Left kidney (tissue), 8 donors: ENCODE measurements at places on chromosomes 11 and 22. TPM values are rescaled to one million over a fixed set of nuclear protein-coding genes. Genes with fewer than 3 reads are reported as not detected.

DNA sequence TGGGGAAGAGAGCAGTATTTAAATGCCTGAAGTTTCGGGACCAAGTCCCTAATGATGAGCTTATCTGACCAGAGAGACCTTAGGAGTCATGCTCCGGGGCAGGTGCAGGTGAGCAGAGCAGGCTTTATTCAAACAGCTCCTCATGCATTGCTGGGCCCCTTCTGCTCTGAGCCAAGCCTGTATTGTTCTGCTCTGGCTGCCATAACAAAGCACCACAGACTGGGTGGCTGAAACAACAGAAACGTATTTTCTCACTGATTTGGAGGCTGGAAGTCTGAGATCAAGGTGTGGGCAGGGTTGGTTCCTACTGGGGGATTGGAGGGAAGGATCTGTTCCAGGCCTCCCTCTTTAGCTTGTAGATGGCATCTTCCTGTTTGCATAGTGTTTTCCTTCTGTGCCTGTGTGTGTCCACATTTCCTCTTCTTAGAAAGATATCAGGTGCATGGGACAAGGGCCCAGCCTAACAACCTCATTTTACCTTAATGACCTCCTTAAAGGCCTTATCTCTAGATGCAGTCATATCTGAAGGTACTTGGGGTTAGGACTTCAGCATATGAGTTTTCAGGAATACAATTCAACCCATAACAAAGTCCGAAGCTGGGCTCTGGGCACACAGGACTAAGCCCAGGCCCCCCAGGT lies 97.1 kb upstream of the PARVA start:
- no peak for DNase-seq

DNA sequence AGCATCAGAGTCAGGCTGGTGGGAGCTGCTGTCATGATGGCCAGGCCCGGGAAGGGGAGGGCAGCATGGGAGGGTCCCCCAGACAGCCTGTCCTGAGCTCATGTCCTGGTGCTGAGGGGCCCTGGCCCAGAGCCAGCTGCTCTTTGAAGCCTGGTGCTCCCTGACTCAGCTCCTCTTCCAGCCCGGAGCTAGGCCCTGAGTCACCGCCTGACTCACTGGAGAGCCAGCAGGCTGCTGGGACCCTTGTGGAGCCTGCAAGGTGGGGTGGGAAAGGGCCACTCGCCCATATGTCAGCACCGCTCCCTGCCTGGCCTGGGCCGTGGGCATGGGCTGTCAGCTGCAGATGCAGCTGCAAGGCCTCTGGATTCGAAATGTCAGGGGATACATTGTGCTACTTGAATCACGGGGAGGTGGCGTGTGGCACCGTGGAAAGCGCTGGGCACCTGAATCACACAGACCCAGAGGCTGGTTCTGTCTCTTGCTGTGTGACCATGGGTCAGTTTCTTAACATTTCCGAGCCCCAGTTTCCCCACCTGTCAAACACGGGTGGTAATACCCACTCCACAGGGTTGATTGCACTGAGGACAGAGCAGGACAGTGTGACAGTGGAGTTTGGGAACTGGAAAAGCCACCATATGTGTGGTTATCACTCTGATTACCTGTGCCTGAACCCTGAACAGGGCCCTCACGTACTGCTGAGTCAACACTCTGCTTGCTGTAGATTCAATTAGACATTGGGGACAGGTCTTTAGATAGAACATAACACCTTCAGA lies 4.4 kb downstream of the CACNA1I start:
- no peak for DNase-seq

GRCh38 chr22:35099883-35100282 lies 33.9 kb downstream of the ISX start:
- DNase-seq, result no peak

- DNase-seq, result no peak
Observed at GRCh38 chr22:50082197-50082715, 3.0 kb downstream of the MLC1 start.

- no peak for DNase-seq
Observed at GRCh38 chr11:134598368-134598767, 186.3 kb upstream of the B3GAT1 start.

- peak; percentile 40 for DNase-seq
Observed at GRCh38 chr22:43826142-43827002, 14.3 kb upstream of the EFCAB6 start.

Gene BIK
- 0.78 TPM for polyA plus RNA-seq

Gene TMEM191C
- 1.8 TPM for polyA plus RNA-seq
